ENCODE measurements at places on chromosomes 13 and 19.

- DNase-seq = no peak
Observed at GRCh38 chr13:27967203-27967735, 1.8 kb downstream of the CDX2 start.

DNA sequence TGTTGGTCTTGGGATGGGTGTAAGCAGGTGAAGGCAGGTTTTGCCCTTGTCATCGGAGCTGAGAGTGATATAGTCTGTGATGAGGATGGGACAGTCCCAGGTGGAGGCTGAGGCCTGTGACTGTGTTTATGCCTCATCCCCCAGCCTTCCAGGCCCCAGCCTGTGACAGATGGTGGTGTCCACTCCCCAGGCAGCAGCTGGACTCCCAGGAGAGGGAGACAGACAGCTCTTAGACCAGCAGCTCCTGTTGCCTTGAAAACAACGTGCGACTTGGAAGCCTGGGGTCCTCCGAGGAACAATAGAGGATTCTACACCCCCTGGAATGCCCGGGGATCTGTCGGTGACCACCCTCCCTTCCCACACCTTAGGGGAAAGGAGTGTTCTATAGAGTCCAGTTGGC, 63.8 kb downstream of the CHST8 start:
- DNase-seq = no peak

DNA sequence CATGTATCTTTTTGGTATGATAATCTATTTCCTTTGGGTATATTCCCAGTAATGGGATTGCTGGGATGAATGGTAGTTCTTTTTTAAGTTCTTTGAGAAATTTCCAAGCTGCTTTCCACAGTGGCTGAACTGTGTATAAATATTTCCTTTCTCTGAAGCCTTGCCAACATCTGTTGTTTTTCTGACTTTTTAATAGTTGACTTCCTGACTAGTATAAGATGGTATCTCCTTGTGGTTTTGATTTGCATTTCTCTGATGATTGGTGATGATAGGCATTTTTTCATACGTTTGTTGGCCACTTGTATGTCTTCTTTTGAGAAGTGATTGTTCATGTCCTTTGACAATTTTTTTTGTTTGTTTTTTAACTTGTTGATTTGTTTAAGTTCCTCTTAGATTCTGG, 61.6 kb upstream of the PCDH17 start:
- no peak for DNase-seq

DNA sequence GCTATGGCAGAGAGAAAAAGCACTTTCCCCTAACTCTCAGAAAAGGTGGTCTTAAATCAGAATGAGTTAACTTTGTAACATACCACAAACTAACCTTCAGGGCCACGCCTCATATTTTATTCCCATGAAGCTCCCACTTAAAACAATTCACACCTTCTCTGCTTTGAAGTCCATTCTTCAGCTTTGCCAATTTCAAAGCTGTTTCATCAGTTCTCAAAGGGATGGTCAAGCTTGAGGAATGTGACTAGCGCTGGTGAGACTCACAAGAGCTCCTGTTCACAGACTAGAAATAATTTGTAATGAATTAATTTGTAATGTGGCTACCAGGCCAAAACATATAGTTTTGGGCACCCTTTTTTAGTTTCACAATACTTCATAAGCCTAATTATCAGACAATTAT, 68.2 kb downstream of the STK24 start:
- no peak for DNase-seq

GRCh38 chr13:27211771-27212364, 39.5 kb upstream of the RPL21 start:
- no peak for DNase-seq

GRCh38 chr19:6947745-6948144, 60.4 kb downstream of the ADGRE1 start:
- DNase-seq = no peak

- no peak for DNase-seq
Observed at GRCh38 chr13:50684366-50684765, 159.1 kb downstream of the DLEU7 start.

DNA sequence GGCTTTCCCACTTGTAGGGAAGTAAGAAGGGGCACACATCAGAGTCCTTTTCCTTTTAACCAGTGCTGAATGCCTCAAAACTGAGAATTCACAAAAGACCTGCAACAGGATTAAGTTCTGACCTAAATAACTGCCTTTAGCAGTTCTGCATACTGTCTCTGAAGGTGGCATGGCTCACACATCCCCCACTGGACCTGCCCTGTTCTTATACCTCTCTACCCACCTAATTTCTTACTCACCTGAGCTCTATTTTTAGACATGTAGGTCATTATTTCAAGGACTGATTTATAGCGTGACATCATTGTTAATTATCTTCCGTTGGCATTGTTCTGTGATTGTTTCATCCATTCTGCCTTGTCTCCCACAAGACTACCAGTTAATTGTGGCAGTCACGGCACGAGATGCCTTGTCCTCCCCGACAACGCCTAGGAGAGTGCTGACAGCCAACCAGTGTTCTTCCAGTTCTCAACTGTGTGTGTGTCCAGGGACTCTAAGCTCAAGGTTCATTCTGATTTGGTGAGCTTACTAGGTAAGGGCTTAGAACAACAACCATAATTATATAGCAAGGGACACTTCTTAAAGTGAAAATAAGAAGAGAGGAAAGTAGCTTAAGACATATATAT, 27.1 kb upstream of the UBL3 start:
- no peak for DNase-seq

- DNase-seq = no peak
Observed at GRCh38 chr19:57559404-57560025, at the start of gene ZNF550. Gene ZNF550, minus strand, starts transcription at chr19:57559863. Its CDS starts 181 bp downstream, at chr19:57559682.

DNA sequence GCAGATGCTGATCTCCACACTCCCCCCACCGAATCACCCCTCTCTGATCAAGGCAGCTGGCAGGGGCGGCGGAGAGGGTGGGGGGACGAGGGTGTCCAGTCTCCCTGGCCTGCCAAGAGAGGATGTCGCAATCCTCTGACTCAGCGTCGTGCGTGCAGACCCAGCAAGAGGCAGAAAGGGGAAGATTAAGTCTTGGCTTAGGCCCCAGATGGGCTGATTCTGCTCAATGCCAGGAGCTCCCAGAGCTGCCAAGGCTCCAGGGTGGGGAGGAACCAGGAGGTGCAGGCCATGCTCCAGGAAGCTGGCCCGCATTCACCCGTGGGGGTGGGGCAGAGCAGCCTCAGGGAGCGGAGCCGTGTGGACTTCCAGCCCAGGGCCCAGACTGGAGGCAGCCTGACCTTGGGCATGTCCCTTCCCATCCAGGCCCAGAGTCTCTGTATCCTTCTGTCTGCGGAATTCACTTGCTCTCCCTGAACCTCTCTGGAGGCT, 6.6 kb upstream of the BCL3 start:
- DNase-seq = no peak

DNA sequence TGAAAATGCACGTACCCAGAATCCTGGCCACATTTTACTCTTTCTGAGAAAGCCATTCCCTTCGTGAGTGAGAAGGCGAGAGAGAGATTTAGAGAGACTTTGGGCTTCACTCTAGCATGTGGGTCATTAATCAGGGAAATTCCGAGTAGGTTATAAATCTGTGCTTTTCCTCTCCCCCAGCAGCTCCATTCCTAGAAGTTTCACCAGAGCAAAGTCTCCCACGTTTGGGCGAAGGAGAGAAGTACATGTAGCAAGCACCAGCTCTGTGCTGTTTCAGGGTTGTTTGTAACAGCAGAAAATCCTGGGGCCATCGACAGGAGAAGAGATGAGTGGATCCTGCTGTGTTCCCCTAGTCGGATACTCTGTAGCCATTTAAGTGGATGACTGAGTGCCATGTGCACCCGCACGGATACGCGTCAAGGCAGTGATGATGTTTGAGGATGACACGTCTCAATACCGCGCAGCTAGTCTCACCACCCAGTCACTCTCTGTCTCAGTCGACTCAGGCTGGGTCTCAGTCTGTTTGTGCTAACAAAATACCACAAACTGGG, 131.8 kb upstream of the PEG3 start:
- DNase-seq = no peak

GRCh38 chr13:45626731-45627374, 11.3 kb upstream of the ERICH6B start:
- DNase-seq = no peak

DNA sequence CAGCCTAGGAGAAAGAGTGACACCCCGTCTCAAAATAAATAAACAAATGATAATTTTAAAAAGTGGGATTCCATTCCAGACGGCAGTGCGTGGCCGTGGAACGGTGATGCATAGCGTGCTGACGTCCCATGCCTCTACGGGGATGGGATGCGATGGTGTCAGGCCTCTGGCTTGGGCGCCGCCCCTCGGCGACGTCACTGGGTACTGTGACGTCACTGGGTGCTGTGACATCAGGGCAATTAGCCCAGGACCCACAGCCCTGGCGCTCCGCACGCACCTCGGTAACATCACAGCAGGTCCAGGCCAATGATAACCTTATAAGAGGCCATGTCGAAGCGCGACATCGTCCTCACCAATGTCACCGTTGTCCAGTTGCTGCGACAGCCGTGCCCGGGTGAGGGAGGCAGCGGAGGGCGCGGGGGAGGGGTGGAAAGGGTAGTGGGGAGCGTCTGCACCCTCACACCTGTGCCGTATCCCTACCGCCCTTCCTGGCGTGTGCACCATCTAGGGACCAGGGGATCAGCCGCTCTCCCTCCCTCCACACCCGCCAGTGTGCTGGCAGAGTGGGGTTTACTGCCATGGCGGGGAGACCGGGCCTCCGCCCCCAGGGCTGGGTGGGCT, at the start of gene GAPDHS:
GAPDHS (plus strand) TSS at position 256 of the 621 bp plus-strand sequence; CDS start at position 328, 72 bp downstream.
- DNase-seq = no peak

GRCh38 chr13:55887561-55887960, 1253.2 kb upstream of the PRR20A start:
- DNase-seq = no peak

DNA sequence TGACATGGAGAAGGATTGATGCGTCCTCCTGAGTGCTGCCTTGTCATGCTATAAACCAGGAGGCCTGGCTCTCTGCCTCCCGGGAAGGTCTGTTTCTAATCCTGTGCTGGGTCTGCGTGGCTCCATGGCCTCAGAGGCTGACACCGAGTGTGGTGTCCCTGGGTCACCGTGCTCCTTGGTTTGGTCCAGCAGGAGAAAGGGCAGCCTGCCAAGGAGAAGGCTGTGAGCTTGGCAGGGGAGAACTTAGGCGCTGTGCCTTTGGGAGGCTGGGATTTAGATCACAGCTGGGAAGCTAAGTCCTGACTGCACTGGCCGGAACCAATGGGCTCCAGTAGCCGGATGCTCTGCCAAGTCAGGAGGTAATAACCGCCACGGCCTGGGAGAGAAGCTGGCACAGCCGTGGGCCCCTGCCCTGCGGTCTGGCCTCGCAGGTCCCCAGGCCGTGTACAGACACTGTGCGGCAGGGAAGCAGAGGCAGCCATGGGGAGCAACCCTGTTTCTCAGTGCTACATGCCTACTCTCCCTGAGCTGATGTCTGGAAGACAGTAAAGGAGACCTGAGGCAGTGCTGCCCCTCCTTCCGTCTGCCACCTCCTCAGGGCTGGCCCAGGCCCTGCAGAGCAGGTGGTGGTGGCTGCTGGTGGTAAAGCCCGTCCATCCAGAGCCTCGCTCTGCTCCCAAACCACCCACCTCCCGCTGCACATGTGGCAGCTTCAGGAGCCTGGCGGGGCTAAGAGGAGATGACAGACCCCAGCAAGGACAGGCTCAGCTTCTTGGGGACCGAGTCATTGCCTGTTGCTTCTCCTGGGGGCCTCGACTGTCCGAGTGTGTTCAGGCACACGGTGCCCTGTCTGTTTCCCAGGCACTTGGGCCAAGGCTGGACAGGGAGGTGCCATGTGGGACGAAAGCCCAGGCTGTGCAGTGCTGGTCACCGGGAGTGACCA, 44.9 kb downstream of the C13orf46 start:
- DNase-seq = no peak

GRCh38 chr19:50432221-50433028, at the start of gene MYBPC2:
Gene MYBPC2, plus strand, starts transcription at chr19:50432892. Its CDS starts 62 bp downstream, at chr19:50432954.
- no peak for DNase-seq

- no peak for DNase-seq
Observed at GRCh38 chr19:35342430-35342829, 5.3 kb upstream of the FFAR1 start.
